Stimulated activated CD4-positive, alpha-beta T cell treated with anti-CD3 and anti-CD28 coated beads, Interleukin-12 subunit alpha, Interleukin-12 subunit beta, amount 100 ng/mL, for 24 hours (primary cell): ENCODE measurements at places on chromosomes 13 and 19.

DNA sequence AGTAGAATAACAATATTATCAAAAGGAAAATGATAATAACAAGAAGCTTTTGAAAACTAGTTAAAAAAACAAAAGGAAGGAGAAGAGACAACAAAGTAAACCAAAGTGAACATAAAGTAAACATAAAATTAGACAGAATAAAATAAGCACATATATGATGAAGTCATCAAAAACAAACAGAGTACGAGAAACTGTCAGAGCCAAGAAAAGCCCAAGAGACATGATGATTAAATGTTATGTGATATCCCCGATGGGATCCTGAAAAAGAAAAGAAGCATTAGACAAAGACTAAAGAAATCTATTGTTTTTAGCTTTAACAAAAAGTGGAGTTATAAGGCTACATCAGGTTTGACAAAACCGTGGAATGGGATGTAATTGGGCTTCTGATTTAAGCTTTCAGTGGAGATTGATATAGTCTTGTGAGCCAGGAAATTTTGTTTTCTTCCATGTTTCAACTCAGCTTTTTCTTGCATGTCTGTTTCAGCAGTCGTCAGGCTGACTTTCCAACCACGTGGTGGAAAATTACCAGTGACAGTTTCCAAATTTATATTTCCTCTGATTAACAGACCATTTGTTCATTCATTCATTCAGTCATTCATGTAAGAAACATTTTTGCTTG, 64.9 kb downstream of the KL start:
- DNase-seq = no peak

- no peak for DNase-seq
Measured at GRCh38 chr13:39910833-39911232, 255.4 kb downstream of the COG6 start.

DNA sequence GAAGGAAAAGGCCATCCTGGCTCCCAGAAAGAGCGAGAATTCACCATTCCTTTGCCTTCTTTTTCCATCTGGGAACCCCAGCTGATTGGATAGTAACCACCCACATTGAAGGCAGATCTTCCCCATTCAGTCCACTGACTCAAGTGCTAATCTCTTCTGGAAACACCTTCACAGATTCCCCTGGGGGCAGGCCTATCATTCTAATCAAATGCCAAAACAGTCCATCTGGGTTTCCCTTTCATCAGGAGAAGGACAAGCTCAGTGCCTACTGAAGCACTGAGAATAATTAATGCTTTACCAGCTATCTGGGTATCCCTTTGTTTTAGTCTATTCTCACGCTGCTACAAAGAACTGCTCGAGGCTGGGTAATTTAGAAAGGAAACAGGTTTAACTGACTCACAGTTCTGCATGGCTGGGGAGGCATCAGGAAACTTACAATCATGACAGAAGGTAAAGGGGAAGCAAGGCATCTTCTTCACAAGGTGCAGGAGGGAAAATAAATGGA, 293.2 kb downstream of the ENOX1 start:
- no peak for DNase-seq

DNA sequence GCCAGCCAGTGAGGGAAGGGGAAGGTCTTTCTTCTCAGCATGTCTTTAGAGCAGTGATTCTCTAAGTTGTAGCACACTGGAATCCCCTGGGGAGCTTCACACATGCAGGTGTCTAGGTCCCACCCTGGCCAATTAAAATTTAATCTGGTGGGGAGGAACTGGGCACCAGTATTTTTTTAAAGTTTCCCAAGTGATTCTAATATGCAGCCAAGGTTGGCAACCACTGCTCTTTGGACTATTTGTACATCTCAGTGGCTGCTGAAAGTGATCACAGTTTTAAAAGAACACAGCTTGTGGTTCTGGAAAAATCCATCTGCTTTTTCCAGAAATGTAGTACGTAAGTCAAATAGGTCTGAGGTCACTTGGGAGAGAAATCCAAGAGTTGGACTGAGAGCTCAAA, 10.7 kb upstream of the KATNAL1 start:
- no peak for DNase-seq

- DNase-seq = peak; percentile 42
Measured at GRCh38 chr13:40490086-40490758, 176.2 kb downstream of the FOXO1 start.

DNA sequence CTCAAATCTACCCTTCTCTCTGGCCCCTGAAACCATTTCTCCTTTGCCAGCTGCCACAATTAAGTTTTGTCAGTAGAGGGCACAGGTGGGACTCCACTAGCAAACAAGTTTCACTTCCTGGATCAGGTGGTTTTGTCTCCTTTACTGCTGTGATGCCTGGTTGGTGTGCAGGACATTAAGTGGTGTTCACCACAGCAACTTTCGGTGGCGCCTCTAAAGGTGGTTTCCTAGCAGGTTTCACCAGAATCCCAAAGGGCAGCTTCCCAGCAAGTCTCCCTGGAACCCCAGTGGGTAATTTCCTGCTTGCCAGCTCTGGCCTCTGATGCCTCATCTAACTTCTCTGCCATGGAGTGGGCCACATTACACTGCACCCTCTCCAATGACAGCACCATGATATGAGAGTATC, 16.6 kb downstream of the MED4 start:
- DNase-seq = no peak

DNA sequence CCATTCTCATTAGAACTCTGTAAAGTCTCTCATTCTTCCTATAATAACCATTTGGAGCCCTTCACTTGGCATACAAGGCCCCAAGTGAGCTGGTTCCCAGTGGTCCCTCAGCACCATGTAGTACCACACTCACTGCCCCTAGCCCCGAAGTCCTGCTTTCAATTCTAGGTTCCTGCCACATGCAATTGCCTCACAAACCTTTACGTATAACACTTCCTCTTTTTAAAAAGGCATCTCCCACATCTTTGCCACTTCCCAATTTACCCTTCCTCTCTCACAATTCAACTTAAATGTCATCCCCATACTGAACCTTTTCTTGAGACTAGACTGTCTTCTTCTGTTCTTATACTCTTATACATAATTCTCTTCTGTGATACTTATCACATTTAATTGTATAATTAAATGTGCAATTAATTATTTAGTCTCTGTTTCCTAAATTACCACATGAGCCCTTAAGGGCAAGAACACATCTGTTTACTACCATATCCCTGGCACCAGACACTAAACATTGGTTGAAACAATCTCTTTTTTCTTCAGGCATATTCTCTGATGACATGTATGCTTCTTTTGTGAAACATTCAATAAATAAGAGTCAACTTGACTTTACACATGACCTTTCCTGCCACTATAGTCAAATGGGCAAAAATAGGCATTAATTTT, 304.0 kb downstream of the SPRY2 start:
- no peak for DNase-seq

- no peak for DNase-seq
Measured at GRCh38 chr13:71046360-71047079, 820.5 kb downstream of the DACH1 start.

DNA sequence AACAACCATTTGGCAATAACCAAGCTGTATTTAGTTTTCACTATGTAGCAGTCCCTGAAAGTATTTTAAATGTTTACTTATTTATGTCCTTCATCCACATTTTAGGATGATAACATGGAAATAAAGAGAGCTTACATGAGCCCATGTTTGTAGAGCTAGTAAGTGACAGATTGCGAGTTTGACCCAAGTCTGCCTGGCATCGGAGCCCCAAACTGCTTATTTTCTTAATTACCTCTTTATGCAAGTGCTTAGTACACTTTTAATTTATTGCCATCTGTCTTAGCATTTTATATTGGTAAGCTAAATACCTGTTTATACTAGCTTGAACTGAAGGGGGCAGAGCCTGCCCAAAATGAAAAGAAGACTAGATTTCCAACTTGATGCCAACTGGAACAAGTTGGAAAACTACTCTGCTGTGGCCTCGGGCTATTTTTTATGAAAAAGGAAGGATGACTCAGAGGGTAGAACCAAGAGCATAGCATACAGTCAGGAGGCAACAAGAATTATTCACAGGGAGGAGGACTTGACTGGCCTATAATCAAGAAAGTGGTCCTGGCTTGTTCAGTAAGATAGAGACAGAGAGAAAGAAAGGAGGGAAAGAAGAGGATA, 150.2 kb downstream of the NDFIP2 start:
- no peak for DNase-seq

DNA sequence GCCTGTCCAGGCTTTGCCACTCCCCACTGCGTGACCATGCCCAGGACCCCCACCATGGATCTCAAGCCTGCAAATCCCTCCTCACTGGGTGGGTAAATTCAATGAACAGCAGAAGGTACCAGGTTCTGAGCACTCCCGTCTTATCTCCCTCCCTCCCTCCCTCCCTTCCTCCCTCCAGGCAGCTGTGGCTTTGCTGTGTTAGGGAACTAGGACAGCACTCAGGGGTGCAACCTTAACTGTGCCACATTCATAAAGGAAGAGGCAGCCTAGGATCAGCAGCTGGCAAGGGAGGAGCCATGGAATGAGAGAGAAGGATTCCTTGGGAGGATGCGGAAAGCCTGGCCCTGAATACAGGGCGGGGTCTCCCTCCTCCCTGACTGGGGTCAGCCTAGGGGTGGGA, 5.6 kb downstream of the CEACAM4 start:
- no peak for DNase-seq

GRCh38 chr13:107330484-107330883, 762.5 kb upstream of the ARGLU1 start:
- DNase-seq = no peak

DNA sequence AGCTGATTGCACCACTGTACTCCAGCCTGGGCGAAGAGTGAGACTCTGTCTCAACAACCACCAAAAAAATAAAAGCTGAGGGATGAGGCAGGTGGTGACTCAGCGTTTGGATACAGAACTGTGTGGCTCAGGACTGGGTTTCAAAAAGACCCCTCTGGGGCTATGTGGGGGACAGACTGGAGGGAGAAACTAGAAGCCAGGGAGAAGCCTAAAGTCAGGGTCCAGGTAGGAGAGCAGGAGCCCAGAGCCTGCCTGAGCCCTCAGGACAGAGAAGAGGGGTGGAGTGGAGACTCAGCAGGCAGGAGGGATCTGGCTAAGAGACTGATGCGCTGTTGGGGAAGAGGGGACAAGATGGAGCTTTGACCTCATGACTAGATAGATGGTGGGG, 1.8 kb upstream of the CD37 start:
- no peak for DNase-seq

DNA sequence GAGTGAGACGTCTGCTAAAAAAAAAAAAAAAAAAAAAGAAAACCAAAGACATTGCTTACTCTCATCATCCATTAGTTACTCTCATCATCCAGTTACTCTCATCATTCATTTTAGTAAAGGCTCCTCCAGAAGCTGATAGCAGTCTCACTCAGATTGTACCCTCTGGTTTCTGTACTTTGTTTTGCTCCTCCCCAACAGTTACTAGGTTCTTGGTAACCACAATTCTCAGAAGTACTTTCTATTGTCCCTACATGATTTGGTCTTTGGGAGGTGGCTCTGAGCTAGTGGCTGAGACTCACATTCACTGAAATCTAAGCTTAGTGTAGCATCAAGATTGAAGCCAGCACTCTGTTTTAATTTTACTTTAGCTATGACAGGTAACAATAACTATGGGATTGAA, 14.3 kb downstream of the ERICH4 start:
- DNase-seq = no peak
